NCI-H187 (cell line): ENCODE measurements at places on chromosomes 2 and 18.

DNA sequence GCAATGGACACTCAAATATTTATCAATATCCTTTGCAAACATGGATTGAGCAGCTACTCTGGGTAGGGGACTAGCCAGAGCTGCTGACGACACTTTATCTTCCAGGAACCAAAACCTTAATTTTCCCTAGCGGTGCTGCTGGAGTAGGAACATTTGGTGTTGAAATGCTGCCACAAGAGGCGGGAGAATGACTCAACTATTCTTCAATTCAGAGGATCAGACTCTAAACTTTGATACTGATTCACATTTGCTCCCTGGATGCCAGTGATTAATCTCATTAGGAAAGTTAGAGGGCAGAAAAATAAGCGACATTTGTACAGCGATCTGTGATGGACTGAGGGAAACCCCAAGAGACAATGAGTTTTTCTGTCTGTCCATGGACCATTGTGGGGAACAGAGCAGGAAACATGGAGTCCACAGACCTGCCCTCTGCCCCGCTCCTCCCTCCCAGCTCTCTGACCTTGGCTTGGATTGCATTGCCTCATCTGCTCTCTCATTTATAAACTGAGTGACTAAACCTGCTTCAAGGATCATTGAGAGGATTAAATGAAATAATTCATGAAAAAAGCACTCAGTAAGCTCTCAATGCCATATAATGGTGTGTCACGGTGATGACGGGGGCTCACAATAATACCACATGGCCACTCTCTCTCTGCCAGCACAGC, 12.6 kb upstream of the EPB41L3 start:
- no peak for DNase-seq

DNA sequence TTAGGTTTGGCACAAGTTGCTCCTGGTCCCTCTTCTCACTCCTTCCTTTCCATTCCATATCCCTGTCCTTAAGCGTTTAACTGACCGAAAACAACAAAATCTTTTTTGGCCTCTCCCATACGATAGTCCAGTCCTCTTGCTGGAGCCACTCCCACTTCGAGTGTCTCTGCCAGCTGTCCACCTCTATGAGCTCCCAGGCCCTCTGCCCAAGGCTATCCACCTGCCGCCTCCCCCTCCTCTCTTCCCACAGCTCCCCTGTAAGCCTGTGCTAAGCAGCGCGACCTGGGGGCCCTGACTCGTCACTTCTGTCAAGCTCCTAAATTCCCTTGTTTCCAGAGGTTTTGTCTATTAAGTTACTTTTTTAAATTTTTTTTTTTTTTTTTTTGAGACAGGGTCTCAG, 47.0 kb upstream of the FOSL2 start:
- DNase-seq = no peak

- no peak for DNase-seq
These were observed 136.9 kb upstream of the GATA6 start for GRCh38 chr18:22032392-22032961.

DNA sequence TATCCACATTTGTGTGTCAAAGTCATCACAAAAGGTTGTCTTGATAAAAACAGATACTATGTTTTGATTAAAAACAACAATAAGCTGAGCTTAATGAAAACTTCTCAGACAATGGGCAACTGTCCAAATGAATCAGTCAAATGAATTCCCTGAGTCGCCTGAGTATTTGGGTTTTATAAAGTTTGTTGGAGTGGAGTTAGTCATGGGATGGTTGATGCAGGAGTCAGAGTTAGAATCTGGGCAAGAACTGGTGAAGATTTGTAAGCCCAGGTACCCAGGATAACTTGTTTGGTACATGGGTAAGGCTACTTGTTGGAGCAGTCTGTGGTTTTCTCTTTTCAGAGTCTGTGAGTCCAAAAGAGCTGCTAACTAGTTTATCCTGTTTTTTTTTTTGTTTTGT, 34.4 kb upstream of the RAPGEF4 start:
- no peak for DNase-seq

DNA sequence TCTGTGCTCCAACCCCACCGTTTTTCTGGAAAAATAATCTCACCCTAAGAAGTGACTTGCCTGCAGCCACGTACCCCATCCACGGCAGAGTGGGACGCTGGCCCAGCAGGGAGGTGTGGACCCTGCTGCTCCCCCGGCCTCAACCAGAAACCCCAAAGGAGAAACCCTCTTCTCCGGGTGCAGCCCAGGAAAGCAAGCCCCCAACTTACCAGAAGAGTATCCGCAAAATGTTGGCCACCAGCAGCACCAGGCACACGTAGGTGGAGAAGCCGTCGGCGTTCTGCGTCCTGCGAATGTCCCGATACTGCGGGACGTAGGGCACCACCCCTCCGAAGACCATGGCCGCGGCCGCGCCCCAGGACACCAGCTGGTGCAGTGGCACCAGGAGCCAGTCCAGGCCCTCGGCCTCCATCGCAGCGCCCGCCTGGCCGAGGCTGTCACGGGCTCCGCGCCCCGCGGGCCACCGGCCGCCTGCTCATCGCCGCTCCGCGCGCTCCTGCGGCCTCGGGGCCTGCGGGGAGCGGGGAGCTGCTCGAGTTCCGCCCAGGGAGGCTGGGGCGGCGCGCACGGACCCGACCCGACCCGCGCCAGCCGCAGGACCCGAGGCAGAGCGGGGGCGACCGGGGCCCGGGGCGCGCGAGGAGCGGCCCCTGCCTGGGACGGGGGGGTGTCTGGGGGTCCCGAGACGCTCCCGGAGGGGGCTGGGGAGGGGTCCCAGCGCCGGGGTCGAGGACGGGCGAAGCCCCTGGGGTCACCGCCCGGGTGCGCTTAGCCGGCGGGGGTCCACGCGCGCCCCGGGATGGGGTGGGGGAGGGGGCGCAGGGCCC, 725 bp downstream of the SLC66A2 start:
- no peak for DNase-seq

GRCh38 chr2:18546567-18546966, 13.9 kb downstream of the RDH14 start:
- DNase-seq = no peak

DNA sequence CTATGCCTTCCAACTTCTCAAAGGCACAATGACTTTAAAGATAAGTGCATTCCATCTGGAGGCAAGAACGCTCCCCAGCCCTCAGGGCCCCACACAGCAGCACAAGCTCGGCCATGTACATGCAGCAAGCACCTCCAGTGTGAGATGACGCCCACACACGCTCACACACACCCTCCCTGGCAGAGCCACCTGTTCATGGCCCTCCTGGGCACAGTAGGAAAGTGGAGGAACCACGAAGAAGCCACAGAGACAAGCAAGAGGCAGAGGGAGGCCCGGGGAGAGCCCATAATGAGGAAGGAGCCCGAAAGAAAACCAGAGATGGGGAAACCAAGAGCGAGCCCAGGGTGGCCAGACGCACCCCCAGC, 21.7 kb downstream of the BIN1 start:
- DNase-seq = no peak

DNA sequence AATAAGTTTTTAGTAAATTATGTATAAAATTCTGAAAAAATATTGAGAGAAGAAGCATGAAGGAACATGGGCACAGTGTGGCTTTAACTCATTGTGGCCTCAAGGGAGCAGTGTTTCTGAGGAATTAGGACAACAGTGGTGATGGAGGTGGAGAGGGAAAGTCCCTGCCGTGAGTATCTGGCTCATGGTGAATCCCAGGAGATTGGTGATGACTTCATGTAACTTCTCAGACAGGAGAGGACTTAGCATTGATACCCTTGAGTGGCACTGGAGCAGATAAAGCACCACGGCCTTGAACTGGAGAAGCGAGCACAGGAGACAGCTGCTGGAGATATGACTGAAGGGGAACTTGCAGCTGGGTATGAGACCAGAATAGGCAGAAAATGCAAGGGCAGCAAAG, 35.0 kb upstream of the LRP1B start:
- no peak for DNase-seq

DNA sequence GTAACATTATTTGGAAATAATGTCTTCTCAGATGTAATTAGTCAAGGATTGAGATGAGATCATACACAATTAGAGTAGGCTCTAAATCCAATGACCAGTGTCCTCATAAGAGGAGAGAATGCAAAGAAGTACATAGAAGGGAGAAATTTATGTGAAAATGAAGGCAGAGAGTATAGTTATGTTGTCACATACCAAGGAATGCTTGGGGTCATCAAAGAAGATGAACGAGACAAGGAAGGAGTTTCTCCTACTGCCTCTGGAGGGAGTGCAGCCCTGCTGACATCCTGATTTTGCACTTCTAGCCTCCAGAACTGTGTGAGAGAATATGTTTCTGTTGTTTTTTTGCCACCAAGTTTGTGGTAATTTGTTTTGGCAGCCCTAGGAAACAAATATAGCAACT, 100.1 kb downstream of the GALNT13 start:
- DNase-seq = no peak

DNA sequence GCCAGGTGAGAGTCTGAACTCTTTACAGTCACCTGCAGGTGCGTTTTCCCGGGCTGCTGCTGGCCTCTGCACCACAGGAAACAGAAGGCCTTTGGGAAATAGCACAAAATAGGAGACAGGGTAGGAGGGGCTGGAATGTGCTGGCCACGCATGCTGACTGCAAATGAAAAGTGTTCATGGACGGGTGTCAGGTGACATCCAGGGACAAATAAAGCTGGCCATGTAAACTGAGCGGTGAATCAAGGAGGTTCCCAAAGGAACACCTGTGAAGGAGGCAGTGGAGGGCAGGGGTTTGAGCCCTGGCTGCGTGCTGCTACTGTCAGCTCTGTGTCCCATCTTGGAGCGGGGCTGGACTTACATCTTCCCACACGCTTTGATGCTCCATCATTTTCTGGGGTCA, 42.4 kb upstream of the GBX2 start:
- DNase-seq = no peak

DNA sequence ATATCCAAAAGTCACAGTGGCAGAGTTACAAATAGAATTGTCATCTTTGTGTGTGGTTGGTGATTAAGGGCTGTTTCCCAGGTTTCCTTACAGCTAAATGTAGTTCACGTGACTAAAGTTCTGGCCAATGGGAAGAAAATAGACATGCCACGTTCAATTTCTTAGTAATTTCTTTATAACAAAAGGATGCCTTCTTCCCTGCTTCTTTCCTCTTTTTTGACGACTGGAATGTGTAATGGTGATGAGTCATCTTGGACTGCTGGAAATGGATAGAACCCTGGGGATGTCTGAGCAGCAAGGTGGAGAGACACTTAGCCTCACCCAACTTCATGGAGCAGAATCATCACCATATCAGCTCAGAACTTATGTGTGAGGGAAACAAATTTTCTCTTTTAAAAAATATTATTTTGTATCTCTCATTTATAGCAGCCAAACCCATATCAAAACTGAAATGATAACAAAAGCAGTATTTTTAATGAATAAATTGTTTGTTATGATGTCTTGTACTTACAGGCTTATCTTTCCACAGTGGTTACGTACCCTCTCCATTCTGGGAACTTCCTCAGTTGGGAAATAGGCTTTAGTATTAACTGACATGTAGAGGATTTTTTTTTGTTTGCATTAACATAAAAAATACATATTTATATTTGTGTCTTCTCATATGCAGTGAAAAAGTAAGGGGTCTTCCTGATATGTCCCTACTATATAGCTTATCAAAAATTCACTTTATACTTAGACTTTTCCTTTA, 91.1 kb upstream of the CDH2 start:
- no peak for DNase-seq

DNA sequence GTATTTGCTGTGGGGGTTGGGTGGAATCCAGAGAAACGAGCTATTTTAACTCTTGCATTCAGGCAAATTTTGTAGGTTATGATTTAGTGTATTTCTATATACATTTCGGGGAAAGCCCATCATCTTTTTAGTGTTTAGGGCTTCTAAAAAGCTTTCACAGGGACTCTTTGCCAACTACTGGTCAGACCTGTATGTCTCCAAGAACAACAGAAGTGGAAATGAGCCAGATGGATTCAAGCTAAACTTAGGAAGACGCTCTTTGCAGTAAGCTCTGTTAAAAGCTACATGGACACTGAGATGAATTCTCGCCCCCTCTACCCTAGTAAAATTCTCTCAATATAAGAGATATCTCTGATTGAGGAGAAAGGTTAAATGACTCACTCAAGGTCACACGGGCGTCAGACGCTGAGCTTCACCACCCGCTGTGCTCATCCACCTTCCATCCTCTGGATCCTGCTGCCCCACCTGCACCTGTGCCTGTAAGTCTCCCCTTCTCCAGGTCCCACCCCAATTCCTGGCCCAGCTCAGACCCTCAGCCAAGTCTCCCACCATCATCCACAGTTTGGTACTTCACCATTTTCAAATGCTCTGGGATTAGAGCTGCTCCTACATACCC, 85.6 kb downstream of the MARCHF4 start:
- no peak for DNase-seq

DNA sequence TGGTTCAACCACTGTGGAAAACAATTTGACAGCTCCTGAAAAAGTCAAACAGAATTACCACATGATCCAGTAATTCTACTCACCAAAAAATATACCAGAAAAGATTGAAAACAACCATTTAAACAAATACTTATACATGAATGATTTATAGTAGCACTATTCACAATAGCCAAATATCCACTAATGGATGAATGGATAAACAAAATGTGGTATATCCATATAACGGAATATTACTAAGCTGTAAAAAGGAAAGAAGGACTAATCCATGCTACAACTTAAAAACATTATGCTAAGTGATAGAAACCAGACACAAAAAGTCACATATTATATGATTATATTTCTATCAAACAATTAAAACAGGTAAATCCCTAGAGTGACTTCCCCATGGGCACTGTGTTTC, 131.5 kb downstream of the SPOPL start:
- no peak for DNase-seq

DNA sequence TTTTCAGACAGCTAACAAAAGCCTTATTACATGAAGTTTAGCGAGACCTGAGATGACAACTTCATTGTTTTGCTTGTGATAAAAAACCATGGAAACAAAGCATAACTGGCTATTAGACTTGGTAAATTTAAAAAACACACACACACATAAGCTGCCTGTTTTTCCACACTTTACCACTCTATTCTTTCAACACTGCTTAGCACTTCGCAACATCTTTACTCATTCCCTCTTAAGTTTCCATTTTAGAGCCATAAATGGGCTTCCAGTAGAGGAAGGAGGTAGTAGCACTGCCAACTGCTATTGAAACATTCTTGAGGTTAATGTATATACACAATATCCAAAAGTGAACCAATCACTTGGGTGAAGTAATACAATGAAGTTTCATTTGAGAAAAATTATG, 54.1 kb downstream of the BAZ2B start:
- no peak for DNase-seq

DNA sequence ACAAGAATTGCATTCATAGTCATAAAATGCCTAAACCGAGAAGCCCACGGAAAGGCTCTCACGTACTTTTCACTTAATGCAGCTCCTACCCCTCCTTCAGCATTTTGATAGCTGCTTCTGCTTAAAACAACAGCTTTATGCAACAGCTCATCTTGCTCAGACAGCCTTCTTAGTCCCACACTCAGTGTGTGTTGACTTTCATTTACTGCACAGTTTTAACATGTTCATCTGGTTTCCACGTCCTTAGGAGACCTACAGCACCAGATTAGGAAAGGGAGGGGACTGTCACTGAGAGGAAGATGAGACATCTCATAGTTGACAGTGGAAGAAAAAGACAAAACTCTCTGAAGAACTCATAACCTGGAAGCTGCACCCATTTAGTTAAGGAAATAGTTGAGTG, 435.4 kb downstream of the SETBP1 start:
- DNase-seq = no peak
